ENCODE measurements at places on chromosomes 1 and 21. TPM values are rescaled to one million over a fixed set of nuclear protein-coding genes. Genes with fewer than 3 reads are reported as not detected.
A peak's percentile ranks its signal among the peaks of the same experiment; 100 is the strongest.

SPATA46 gene
- total RNA-seq = not detected

GRCh38 chr21:45377866-45378257 lies 27.1 kb upstream of the COL18A1 start:
- DNase-seq = peak; percentile 4

GRCh38 chr1:221740369-221740992 lies 1.4 kb downstream of the DUSP10 start:
- no peak for DNase-seq

VPS72 gene
- total RNA-seq = 70.5 TPM

DNA sequence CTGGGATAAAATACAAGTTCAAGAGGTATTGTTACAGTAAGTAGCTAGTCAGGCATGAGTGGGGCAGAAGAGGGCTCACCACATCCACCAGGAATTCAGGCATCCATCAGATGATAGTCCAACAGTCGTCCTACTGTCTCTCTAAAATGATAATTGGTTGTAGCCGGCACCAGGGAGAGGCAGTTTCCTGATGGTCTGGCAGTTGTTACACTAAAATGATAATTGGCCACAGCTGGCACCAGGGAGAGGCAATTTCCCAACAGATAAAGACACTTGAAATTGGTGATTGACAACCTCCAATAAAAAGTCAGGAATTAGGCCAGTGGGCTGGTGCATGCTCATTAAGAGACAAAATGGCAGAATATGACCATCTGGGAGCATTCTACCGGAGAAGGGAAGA lies 545.8 kb downstream of the AMY1C start:
- DNase-seq = no peak

- DNase-seq = peak; percentile 94
Measured at GRCh38 chr1:145960468-145961108, 2.8 kb upstream of the LIX1L start.

GRCh38 chr1:32759521-32759981 lies 57.0 kb upstream of the SYNC start:
- DNase-seq = no peak

GRCh38 chr1:236156512-236157208 lies 14.3 kb downstream of the GPR137B start:
- peak; percentile 79 for DNase-seq

DNA sequence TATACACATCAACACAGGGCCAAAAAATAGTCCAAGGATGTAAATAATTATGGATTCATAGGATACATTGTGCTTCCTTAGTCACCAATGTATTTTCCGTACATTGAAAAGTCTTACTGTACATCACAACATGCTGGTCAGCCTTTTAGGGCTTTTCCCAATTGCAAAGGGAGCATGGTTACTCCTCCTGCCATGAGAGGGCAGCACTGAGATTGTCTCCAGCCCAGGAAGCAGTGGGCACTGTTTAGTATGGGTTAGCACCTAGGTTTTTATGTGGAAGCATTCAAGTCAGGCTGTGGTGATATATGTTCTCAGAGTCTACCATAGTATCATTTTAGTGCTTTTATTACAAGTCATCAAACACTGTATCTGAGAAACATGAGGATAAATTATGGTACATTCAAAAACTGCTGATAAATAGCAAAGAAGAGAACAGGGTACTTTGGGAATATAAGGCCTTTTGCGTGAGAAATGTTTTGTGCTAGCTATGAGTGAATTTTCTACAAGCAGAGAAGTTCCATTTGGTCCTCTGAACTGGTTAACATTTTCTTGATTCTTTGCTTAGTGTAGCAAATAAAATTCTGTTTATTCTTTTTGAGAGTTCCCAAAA lies 34.0 kb downstream of the ST6GALNAC5 start:
- no peak for DNase-seq

DNA sequence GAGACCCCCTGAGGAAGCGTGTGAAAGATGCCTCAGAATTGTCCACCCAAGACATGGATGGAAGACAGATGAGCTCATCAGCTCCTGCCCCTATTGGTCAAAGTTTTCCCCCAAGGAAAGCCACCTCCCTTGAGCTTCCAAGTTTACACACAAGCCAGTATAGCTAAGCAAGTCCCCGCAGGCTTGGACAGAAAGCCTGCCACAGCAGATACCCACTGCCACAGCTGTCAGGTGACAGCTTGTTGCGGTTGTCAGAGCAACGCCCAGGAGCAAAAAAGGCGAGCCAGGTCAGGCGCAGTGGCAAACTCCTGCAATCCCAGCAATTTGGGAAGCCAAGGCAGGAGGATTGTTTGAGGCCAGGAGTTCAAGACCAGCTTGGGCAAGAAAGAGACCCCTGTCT lies 60.9 kb upstream of the IFNAR2 start:
- DNase-seq = no peak

- no peak for DNase-seq
Measured at GRCh38 chr21:41560661-41561158, 52.8 kb upstream of the TMPRSS2 start.

DNA sequence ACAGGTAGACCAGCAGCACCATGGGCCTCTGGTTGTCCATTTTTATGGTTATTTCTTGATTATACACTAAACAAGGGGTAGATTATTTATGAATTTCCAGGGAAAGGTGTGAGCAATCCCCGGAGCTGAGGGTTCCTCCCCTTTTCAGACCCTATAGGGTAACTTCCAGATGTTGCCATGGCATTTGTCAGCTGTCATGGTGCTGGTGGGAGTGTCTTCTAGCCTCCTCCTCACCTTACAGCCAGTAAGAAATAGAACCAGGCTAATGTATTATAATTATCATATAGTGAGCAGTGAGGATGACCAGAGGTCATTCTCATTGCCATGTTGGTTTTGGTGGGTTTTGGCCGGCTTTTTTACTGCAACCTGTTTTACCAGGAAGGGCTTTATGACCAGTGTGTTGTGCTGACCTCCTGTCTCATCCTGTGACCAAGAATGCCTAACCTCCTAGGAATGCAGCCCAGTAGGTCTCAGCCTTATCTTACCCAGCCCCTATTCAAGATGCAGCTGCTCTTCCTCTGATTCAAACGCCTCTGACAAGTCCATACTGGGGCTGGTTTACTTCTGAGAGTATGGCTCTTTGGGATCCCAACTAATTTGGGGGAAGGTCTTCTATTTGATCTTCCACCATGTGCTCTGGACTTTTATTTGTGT lies 13.5 kb upstream of the TINAGL1 start:
- no peak for DNase-seq

WNT3A gene
- total RNA-seq = not detected

DNA sequence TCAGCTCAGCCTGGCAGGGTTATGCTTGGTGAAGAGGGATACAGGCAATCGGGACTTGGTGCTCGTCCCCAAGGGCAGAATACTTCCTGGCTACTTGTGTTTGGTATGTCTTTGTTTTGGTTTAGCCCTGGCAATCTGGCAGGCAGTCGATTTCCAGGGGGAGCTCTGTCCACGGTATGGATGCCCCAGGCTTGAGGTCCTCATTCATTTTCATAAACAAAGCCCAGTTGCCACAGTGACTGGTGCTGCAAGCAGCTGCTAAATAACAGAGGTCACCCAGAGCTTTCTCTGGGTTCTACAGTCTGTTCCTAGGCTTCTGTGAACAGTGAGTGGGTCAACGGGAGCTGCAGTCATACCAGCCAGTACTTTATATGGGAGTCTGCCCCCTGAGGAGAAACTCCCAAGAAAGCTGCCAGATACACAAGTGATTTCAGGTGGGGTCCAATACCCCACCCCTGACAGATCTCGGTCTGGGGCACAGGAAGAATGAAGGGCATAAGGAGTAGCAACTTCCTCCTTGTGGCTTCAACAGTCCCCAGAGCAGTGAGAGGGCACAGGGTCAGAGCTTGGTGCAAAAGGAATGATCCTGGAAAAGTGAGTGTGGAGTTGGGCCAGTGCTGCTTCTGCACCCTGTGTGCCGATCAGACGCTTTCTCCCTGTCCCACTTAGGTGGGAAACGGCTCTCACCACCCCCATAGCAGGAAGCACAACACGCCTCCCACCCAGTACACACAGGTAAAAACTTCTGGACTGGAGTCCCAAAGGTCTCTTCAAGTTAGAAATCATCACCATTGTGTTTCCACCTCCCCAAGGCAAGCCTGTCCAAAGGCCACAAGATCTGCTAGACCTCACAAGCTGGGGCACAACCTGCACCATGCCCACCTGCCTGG lies 55.5 kb downstream of the TGFBR3 start:
- no peak for DNase-seq

KRTAP19-3 gene
- not detected for total RNA-seq

DNA sequence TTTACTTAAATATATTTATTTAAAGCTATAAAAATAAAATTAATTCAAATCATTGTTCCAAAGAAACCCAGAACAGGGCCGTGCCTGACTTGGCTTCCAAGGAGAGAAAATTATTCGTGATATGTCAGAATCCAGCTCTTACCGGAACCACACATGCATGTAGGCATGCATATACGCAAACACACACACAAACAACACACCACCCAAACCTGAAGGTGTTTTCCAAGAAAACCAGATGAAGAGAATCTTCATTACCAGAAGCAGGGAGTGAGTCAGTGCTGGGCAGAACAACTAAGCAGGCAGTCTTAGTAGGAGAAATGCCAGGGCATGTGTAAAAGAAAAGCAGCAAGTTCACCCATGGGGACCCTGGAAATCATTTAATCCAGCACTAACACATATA lies 432.0 kb upstream of the BEND5 start:
- no peak for DNase-seq

ACTA1 gene
- 3.6 TPM for total RNA-seq

TMEM167B gene
- 40.3 TPM for total RNA-seq

DNA sequence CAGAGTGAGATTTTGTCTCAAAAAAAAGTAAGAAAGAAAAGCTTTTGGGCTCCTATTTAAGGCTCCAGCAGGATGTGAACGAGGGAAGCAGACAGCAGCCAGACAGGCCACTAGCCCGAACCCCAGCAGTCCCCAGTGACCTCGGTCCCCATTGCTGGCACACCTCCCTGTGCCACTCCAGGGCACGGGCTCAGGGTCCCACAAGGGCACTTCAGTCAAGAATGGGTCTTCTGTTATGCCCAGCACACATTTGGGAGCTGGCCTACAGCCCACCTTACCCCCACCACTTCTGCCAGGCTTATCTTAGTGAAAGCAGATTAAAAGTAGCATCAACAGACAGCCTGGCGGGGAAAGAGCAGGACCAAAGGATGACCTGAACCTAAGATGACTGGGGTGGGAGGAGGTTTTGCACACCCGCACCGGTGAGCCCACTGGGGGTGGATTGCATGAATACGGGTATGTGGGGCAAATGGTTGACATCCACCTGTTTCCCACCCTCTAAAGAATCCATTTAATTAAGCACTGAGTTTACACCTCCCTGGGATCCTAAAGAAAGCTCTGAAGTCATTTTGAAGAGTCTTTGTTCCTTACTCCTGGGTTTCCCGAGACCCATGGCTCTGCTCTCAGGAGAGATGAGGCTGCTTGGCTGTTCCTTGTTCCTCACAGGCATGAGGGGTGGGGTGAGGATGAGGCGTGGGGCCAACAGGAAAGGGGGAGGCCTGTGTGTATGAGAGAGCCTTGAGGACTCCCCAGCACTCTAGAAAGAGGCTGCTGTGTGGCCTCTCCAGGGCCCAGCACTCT lies 4.7 kb downstream of the CHI3L1 start:
- no peak for DNase-seq

DNA sequence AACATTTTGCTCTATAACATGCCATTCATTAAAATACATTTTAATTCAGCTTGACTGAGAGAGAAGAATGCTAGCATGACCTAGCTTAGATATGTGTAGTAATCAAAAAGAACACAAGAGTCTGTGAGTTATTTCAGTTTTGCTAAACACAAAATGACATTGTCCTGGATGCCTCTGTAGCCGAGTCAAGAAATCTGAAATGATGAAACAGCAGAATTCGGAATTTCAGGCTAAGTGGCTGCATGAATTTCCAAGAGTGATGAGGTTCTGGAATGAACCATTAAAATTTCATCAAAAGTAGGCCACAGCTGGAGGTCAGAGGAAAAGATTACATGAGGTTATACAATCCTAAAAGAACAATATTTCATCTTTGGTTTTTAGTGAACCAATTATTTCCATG lies 79.1 kb upstream of the CXADR start:
- DNase-seq = no peak

PKP1 gene
- total RNA-seq = 4.0 TPM

GRCh38 chr21:31501926-31502325 lies 157.6 kb upstream of the SOD1 start:
- DNase-seq = no peak

DNA sequence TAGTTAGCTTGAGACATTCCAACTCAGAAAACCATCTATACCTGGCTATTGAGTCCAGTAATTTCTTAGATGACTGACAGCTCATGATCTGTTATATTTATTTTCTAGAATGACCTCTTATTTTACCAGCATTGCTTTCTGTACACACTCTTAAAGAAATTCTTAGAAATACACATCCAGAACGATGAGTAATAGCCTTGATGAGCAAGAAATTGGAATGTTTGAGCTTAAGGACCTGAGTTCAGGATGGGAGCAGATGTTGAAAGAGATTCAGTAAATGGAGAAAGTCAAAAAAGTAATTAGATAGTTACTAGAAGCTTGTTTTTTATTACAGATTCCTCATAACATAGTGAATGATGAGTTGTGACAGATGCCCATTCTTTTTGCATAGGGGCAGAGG lies 11.7 kb downstream of the PYHIN1 start:
- DNase-seq = no peak

- DNase-seq = no peak
Measured at GRCh38 chr1:240189386-240189989, 97.8 kb downstream of the FMN2 start.

- no peak for DNase-seq
Measured at GRCh38 chr21:32978331-32979270, 47.1 kb upstream of the OLIG2 start.

DNA sequence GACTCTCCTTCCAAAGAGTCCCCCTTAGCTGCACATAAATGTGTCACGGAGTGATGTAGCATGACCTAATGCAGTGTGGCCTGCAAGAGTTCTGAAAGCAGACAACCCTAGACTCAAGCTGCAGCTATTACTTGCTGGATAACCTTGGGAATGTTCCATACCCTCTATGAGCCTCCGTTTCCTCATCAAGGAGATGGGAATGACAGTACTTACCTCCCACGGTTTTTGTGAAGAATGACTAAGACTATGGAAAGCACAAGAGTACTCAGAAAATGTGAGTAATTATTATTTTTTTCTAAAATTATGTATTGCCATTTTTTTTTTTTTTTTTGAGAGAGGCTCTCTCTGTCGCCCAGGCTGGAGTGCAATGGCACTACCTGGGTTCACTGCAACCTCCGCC lies 3.0 kb downstream of the TTC39A start:
- no peak for DNase-seq

KRTAP19-1 gene
- not detected for total RNA-seq

- no peak for DNase-seq
Measured at GRCh38 chr1:180615493-180616290, 16.1 kb upstream of the XPR1 start.

- no peak for DNase-seq
Measured at GRCh38 chr1:150887018-150887417, at the start of gene CTXND2. TSS of gene CTXND2 (plus strand) at chr1:150887136. CDS start at chr1:150912315, 25,179 bp downstream.

DNA sequence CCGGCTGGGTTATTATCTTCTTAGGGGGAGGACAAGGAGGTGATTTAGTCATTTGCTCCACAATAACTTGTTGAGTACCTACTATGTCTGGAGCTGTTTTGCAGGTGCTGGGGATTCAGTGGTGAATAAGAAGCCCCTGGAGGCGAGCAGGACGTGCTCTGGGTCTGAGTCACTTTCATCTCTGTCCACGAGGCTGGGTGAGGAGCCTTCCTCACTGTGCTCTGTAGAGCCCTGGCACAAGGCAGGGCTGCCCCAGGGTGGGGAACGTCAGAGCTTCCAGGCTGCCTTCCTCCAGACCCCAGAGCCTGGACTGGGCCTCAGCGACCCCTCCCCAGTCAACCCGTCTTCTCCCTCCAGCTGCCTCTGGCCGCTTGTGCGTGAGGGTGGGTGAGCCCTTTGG lies 2.5 kb upstream of the PADI6 start:
- DNase-seq = no peak

- no peak for DNase-seq
Measured at GRCh38 chr1:198929961-198930599, 291.2 kb downstream of the PTPRC start.

S100A9 gene
- total RNA-seq = not detected

Measured in chondrocyte (in vitro differentiated cells).